ENCODE measurements at places on chromosomes 11 and 22.
A peak's percentile ranks its signal among the peaks of the same experiment; 100 is the strongest.

- no peak for DNase-seq
Measured at GRCh38 chr22:27808451-27809225, 7.1 kb upstream of the MN1 start.

DNA sequence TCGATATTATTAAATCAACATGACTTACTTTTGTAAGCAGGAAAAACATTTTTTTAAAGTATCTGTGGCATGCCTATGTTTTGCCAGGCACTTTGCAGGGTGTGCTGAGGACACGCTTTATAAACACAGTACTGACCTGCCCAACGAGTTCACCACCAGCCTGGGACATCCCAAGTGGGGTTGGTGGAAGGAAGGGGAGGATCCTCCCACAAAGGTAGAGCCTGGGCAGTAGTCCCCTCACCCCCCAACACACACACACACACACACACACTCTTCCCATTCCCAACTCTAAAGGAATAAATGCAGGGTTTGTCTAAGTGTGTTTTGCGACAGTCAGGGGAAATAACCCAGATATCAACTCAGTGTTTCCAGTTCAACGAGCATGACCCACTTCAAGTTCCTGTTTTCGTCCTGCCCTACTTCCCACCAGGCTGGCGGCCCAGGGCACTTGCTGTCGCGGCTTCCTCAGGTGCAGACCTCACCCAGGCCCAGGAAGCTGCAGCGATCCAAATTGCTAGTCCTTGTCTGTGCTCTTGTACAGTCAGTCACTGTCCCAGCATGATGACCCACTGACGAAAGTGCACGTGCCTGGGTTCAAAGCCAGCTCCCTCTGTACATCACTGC is 3.1 kb downstream of the CERK start:
- DNase-seq = no peak

GRCh38 chr11:10498426-10499250 is 42.3 kb downstream of the RNF141 start:
- DNase-seq = no peak

DNA sequence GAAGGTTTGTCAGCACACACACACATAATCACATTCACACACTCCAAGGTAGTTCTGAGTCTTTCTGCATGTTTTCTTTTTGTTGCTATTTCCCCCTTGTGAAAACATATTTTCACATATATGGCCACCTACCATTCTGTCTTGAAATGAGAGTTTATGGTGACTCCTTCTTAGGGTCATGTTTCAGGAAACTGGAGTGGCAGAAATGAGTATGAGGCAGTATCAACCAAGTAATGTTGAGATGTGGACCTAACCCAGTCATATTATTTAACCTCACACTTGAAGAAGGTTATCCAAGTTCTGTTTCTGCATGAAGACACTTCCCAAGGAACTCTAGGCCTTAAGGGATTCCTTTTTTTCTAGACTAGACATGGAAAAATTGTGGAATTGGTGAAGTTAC is 481.4 kb downstream of the ETS1 start:
- no peak for DNase-seq

DNA sequence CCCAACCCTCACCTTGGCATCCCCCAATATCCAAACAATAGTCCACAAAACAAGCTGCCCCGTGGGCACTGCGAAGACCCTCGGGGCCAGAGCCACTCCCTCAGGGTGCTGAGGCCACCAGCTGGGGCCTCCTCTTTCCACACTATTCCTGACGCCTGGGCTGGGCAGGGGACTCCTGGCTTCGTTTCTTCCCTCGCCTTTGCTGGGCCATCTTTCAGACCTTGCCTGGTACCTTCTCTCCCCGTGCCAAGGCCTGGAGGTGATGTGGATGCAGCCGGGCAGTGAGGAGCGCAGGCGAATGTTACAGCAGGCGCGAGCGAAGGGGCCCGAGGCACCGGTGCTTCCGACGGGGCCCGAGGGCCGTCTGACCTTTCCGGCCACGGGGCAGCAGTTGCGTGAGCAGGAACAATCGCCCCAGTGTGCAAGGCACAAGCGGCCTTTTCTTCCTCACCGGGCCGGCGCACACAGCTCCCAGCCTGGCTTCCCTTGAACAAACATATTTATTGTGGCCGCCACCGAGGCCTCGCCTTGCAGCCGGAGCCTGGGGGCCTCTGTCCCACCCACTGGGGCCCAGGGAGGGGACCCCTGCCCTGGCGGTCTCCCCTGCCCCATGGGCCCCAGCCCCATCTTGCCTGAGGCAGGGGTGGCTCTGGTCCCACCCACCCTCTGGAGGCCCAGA is 32.6 kb upstream of the KCNQ1OT1 start:
- no peak for DNase-seq

- DNase-seq = no peak
Measured at GRCh38 chr11:107042748-107043147, 24.5 kb upstream of the GUCY1A2 start.

- no peak for DNase-seq
Measured at GRCh38 chr11:125447721-125448120, 48.3 kb downstream of the FEZ1 start.

DNA sequence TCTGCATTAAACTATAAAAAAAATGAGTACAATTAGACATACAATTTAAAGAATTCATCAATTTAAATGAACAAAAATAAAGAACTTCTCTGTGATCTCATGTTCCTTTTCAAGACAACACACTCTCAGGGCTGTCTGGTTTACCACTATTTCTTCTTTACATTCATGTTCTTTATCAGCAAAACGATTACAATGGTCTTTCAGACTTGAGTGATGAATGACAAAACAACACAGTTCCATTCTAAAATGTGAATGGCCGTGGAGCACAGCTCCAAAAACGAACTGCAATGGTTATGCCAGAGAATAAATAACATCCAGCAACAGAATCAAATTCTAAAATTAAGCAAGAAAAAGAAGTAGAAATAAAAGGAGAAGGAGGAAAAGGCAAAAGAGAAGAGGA is 113.1 kb downstream of the CADM1 start:
- DNase-seq = no peak

DNA sequence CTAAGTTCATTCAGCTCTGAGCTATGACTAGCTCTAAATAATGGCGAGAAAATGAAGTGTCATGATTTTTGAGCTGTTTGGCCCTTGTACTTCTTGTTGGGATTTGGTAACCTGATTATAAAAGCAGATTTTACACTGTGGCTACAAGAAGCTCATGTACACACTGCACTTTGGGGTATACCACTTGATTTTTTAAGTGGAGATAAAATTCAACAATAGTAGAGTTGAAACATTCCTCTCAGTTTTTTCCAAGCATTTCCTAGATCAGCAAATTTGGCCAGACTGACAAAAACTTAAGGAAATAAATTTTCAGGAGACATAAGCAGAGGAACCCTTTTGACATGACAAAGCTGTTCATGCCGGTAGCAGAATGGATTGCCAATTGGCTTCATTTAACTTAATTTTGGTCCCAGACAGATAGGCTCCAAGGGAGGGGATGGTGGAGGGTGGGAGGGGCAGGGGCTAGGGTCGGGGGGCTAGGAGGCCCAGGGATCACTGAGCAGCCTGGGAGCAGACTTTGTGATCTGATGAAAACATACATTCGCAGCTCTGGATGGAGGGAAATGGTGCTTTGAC is 575.9 kb downstream of the METTL15 start:
- DNase-seq = no peak

DNA sequence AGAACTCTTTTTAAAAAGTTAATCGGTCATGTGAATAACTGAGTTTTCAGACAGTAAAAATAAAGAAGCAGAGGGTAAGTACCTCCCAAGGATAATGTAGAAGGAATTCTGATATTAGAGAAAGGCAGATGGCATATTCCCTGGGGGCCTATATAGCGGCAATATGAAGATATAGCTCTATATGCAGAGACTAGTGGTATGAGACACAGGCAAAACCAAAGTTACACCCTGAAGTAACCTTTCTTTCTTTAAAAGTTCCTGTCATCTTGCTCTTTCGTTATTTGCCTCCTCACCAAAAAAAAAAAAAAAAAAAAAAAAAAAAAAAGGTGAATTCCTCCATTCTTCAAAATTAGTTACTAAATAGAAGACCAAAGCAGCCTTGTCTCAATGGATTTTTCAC is 76.2 kb upstream of the ARHGAP32 start:
- DNase-seq = no peak

DNA sequence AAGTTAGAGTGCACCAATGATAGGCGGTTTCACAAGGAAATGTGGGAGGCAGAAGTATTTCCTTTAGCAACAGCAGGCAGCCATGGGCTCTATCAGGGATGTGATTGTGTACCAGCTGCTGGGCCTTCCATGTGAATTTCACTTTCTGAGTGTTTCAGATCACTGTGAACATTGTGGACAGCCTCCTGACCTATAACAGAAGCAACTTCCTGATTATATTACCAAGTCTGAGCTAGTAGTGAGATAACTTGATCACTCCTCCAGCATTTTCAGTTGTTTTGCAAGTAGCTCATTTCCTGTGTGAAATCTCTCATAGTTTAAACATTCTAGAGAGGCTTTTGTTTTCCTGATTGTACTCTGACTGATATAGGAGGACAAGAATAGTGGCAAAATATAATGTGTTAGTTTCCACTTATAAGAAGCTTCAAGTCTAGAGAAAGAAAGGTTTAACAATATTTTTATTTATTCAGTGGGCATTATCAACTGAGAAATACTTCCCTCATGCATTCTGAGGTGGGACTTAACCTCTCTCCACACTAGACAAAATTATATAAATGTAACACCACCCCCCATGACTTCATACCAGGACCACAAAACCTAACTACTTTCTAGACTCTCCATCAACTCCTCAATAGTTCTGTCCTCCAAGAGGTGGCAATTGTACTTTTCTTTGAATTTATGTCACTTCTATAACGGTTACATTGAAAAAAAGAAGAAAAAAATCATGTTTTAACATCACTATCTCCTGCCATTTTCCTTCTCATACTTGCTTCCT is 184.2 kb upstream of the LUZP2 start:
- DNase-seq = no peak

- DNase-seq = no peak
Measured at GRCh38 chr11:5364214-5364613, 12.9 kb downstream of the OR51B6 start.

- DNase-seq = peak; percentile 18
Measured at GRCh38 chr22:31344578-31345330, 1.4 kb downstream of the PATZ1 start.

- DNase-seq = no peak
Measured at GRCh38 chr11:63699896-63700295, 18.6 kb downstream of the RTN3 start.

GRCh38 chr11:102727890-102728289 is 3.1 kb upstream of the MMP8 start:
- no peak for DNase-seq

- DNase-seq = no peak
Measured at GRCh38 chr11:6237761-6238302, 1.1 kb upstream of the CNGA4 start.

- no peak for DNase-seq
Measured at GRCh38 chr11:65003282-65003681, 6.5 kb upstream of the BATF2 start.

- DNase-seq = no peak
Measured at GRCh38 chr11:1755344-1755691, 4.9 kb upstream of the IFITM10 start.

DNA sequence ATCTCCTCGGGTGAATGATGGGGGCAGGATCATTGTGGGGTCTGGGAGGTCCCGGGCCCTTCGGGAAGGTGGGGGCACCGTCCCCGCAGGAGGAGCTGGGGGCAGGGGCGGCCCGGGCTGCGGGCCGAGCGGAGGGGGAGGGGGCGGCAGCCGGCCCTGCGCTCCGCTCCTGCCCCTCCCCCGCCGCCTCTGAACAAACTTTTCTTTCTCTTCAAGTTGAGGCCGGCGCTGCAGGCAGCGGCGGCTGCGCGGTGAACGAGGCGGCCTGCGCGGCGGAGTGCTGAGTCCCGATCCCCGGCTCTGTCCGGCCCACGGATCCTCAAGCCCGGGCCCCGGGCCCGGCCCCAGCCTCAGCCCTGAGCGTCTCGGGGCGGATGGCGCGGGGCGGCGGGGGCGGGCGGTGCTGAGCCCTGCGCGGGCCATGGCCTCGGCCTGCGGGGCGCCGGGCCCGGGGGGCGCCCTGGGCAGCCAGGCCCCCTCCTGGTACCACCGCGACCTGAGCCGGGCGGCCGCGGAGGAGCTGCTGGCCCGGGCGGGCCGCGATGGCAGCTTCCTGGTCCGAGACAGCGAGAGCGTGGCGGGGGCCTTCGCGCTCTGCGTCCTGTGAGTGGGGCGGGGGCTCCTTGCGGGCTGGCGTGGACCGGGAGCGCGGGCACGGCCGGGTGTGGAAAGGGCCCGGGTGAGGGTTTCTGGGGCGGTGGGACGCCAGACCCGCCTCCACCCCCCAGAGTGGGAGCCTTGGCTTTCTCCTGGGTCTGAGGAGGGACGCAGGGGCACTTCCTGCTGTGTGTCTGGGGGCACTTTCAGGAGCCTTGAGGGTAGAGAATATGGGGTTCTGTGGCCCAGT is at the start of gene INPPL1:
TSS of gene INPPL1 (plus strand) at position 204 of the 847 bp plus-strand sequence. CDS start at position 422, 218 bp downstream.
- no peak for DNase-seq

All from neuronal stem cell (in vitro differentiated cells).